HuH-7.5 (cell line): ENCODE measurements at places on chromosomes 4 and X.

GRCh38 chrX:22063284-22063683 is 31.2 kb downstream of the PHEX start:
- DNase-seq: no peak

- no peak for DNase-seq
These were observed 175.3 kb downstream of the MAML3 start for GRCh38 chr4:139978692-139979091.

DNA sequence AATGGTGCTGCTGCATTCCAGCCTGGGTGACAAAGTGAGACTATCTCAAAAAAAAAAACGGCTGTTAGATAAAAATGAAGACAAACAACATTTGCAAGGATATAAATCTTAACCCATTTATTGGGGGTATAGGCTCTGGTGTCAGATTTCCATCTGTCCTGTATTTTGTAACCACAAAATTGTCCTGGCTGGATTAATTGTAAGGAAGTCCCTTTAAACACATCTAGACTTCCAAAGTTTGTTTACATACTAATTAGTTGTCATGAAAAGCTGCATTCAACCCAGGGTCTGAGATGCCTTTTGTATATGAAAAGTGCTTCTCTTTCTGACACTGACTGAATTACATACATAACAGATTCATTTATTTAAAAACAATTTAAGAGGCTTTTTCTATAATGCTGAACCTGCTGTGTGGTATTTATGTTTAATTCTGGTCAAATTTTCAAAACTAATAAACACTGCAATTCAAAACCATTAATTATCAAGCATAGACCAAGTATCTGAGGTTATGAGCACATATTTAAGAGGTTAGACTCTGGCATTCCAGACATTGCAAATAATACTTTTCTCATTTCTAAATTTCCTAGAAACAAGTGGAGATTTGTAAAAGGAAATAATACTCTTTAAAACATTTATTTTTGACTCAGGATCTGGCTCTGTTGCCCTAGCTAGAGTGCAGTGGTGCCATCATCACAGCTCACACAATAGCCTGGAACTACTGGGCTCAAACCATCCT is 17.5 kb upstream of the UGDH start:
- DNase-seq: no peak

- DNase-seq: no peak
These were observed 73.3 kb downstream of the MANBA start for GRCh38 chr4:102687373-102687981.

DNA sequence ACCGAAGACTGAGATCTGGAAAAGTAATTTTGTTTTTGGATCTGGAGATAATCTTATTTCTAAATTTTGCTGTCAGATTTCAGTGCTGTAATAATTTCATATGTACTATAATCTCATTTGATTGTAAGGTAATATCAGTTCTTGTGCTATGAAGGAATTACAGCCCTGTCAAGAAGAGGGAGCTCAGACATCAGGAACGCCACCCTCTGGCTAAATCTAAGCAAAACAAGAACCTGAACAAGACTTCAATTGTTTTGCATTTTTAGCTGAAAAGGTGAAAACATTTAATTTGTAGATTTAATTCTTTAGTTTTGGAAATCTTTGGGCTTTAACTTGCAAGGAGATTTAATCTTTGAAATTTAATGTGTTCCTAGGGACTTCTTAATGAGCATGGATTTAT is 525.4 kb upstream of the HS3ST1 start:
- no peak for DNase-seq

GRCh38 chrX:53075011-53075410 is 7.2 kb upstream of the TSPYL2 start:
- no peak for DNase-seq

- no peak for DNase-seq
These were observed 50.5 kb downstream of the IL15 start for GRCh38 chr4:141686879-141687278.

DNA sequence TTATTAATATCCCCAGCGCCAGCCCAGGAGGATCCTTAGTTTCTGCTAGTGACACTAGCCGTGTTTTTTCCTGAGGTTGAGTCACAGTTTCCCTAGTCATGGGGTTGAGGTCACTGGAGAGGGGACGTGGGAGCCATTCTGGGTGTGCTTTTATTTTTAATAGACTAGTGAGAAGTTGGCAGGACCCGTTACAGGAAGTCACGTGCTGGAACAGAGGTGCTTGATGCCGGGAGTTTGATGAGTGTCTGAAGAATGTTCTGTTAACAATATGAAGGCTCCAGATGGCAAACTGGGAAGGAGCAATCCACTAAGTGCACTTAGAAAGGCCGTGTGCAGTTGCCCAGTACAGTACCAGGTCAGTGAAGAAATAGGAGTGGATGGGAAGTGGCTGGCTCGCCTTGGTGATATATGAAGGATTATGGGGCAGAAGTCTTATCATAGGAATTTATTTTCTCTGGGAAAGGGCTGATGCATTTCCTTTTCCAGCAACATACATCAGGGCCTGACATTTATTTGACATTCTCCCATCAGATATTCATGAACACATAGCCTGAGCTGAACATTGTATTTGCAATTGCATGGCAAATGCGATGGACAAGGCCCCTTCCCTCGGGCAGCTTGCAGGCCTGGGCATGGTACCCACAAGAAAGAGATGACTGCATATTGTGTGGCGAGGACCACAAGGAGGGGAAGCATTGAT is 291.8 kb downstream of the FBXW7 start:
- DNase-seq: no peak

DNA sequence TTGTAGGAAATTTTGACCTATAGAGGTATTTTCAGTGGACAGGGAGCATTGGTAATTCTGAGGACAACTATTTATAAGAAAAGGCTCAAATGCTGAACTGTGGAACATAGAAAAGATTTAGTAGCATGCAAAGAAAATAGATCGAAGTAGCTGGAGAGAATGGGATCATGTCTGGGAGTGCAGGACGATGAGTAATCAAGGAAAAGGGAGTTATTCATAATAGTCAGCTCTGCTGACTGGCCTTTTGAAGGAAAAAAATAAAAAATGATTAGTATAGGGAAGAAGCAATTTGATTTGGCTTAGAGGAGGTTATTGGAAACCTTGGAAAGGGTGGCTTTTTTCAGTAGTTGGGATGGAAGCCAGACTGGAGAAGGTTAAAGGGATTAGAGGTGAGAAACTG is 22.9 kb upstream of the ANK2 start:
- no peak for DNase-seq

DNA sequence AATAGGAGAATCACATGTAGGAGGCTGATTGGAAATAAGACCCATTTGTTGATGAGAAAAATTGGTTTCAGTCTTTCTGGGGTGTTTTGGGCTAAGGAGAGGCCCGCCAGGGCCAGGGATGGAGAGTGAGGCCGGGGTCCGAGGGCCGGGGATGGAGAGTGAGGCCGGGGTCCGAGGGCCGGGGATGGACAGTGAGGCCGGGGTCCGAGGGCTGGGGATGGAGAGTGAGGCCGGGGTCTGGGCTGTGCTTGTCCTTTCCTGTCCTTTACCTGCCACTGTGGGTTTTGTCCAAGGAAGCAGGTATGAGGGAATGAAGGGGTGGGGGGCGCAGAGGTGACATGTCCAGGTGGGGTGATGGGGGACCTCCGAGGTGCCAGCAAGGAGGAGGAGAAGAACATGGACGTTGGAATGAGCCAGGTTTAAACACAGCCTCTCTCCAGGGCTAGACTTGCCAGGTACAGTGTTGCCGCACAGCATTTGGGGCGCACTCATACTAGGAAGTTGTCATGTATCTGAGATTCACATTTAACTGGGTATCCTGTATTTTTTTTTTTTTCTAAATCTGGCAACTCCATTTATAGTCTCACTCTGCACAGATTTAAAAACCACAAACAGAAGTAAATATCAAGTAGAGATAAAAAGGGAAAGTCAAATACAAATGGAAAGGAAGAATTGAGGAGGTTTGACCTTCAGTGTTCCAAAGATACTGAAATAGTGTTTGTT is 8.8 kb downstream of the RGS12 start:
- DNase-seq: no peak

DNA sequence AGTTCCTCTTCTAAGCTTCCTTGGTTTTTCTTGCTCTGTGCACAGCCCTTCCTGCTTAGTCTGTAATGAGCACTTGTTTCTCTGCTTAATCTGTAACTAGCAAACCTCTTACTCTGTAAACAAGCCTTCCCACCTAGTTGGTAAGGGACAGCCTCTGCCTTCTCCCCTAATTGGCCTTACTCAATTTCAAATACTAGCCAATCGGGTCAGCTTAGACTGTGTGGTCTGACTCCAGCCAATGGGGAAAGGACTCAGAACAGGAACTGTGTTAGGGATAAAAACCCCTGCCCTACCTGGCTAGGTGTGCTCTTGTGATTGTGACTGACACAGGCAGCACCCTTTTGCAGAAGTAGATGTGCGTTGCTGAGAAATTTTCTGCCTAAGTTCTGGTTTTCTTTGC is 136.5 kb upstream of the AADAT start:
- DNase-seq: no peak

- DNase-seq: no peak
These were observed 156.6 kb upstream of the ARSJ start for GRCh38 chr4:114136069-114136468.

DNA sequence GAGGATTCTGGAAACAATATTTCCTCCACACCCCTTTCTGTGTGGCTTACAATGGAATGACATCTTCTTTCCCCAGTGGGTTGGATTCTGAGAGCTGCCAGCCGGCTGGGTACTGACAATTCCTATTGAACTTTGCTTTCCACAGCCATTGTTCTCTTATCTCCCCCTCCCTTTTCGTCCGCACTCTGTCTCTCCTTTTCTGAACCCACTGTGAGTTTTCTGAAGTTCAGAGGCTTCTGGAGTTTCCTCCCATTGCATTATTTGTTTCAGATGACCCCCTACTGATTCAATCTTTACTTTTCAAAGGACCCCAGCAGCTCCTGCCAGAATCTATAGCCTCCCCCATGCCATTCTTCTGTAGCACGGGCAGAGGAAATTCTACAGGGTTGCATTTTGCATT is 10.4 kb downstream of the SMPX start:
- DNase-seq: no peak

DNA sequence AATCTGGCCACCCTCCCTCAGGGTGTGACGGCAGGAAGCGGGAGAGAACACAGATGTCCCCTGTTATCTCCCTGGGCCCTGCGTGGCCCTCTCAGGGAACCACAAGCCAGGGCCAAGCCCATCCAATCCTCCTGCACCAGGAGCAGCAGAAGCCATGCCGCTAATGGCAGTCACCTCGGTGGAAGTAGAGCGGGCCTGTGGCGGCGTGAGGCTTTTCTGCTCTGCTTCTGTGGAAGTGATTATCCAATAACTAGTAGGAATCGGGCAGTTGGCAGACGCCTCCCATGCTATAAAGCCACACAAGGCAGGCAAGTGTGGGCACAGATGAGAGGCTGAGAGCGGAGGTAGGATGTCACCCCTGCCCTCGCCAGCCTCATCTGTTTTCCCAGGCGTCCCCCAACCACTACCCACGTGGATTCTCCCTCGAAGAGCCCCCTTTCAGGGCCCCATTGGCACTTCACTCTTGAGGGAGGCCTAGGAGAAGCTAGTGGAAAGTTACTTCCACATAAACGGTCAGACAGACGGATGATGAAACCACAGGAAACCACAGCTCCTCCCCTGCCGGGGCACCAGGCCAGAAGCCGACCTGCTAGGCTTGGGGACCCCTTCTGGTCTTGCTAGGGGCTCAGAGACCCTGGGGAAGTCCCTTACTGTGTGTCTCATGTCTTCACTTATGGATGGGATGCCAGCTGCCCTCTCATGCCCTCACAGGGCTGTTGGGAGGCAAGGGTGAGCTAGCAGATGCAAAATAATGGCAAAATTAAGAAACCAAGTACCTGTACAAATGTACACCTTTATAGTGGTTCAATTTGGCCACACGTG is 18.8 kb upstream of the TMSB4X start:
- DNase-seq: no peak

- no peak for DNase-seq
These were observed 4.2 kb downstream of the CENPVL3 start for GRCh38 chrX:51614353-51615012.

DNA sequence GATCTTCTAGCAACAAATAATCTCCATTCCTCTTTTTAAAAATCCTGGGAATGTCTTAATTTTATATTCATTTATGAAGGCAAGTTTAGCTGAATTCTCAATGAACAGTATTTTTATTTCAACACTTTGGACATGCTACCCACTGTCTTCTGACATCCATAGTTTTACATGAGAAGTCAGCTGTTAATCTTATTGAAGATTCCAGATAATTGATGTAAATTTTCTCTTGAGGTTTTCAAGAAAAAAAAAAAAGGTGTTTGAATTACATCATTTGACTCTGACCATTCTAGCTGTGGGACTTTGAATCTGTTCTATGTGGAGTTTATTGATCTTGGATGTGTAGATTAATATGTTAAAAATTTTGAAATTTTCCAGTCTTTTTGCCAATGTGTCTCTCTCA is 28.0 kb downstream of the PDHA2 start:
- no peak for DNase-seq

DNA sequence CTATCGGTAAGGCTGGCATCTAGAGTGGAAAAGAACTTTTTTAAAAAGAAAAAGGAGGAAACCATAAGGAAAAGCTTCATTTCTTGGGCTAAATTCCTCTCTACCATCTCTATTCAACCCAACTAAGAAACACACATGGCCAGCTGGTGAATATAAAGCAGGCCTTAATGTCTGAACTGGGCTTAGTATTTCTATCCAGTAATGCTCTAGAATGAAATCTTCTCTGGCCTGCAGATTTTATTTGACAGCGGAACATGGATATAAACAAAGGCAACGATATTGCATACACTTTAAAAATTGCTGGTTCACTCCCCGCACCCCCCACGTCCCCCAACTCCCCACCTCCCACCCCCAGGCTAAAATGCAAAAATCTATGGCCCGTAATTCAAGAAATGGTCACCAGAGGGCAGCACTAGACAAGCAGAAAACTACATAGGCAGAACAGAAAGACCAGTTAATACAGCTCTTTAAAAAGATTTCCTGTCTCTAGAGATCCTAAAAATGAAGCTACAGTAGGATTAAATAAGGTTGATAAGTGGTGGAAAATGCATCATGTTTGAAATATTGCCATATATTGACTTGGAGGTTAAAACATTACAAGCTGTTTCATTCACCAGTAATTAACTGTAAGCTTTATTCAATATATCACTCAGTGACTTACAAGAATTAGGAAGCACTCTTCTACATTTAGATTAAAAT is 155.2 kb upstream of the GALNT7 start:
- no peak for DNase-seq

DNA sequence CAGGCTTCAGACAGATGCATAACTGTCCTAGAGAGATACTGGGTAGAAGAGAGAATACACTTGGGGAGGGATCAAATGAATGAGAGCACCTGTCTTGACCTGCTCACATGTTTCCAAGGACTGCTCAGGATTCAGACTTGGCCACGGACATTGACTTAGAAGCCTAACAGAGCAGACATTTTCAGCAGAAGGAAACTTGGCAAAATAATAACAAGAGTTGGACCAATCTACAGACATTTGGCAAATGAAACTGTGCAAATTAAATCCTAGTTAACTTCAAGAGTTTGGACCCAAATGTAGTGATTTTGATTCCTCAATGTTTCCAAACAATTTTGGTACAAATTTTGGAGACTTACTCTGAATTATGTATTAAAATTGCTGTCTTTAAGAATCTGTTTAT is 223.9 kb downstream of the CAMK2D start:
- DNase-seq: no peak

GRCh38 chr4:125013891-125014290 is 300.9 kb upstream of the FAT4 start:
- no peak for DNase-seq

GRCh38 chrX:10524578-10524977 is 95.8 kb downstream of the MID1 start:
- DNase-seq: no peak

- no peak for DNase-seq
These were observed 21.1 kb downstream of the CASP3 start for GRCh38 chr4:184628103-184628502.

GRCh38 chrX:77396781-77397180 is 50.4 kb upstream of the FGF16 start:
- DNase-seq: no peak

GRCh38 chr4:167956676-167957075 is 135.7 kb upstream of the ANXA10 start:
- DNase-seq: no peak
